ENCODE measurements at places on chromosomes 2 and 18. TPM values are rescaled to one million over a fixed set of nuclear protein-coding genes. Genes with fewer than 3 reads are reported as not detected.

Gene CD8A
- total RNA-seq: not detected

Gene RESP18
- total RNA-seq: not detected

Gene SPIRE1
- total RNA-seq: 26.0 TPM

Gene ALPG
- not detected for total RNA-seq

Gene HOXD12
- not detected for total RNA-seq

Gene VIT
- 1.0 TPM for total RNA-seq

Gene CMPK2
- not detected for total RNA-seq

Gene PPP1R1C
- total RNA-seq: 2.0 TPM

Gene CFAP221
- not detected for total RNA-seq

Gene NPAS2
- total RNA-seq: 12.4 TPM

Gene ASXL3
- total RNA-seq: under 0.01 TPM

Gene SOX11
- total RNA-seq: 12.1 TPM

Gene CTNNA2
- 0.06 TPM for total RNA-seq

Gene KATNAL2
- 18.1 TPM for total RNA-seq

Gene IL1F10
- not detected for total RNA-seq

Gene RUFY4
- not detected for total RNA-seq

Gene HOXD13
- not detected for total RNA-seq

Gene IL1R1
- total RNA-seq: 39.0 TPM

Gene PPM1B
- 13.5 TPM for total RNA-seq

Gene KRTCAP3
- not detected for total RNA-seq

Gene TDRD15
- total RNA-seq: not detected

Gene DYNAP
- not detected for total RNA-seq

Gene MEX3C
- total RNA-seq: 37.6 TPM

Gene ZNF804A
- 0.29 TPM for total RNA-seq

Gene SLC20A1
- 186 TPM for total RNA-seq

Gene UGT1A1
- not detected for total RNA-seq

Gene CNTNAP5
- total RNA-seq: not detected

Gene CDH2
- 30.3 TPM for total RNA-seq

Gene C2orf72
- 0.13 TPM for total RNA-seq

Gene SIGLEC15
- total RNA-seq: 2.9 TPM

Gene DTNA
- total RNA-seq: 7.1 TPM

Gene CD207
- not detected for total RNA-seq

Data from LHCN-M2 (cell line).